Left cardiac atrium (tissue), 4 donors: ENCODE measurements at places on chromosomes 5 and 9.

DNA sequence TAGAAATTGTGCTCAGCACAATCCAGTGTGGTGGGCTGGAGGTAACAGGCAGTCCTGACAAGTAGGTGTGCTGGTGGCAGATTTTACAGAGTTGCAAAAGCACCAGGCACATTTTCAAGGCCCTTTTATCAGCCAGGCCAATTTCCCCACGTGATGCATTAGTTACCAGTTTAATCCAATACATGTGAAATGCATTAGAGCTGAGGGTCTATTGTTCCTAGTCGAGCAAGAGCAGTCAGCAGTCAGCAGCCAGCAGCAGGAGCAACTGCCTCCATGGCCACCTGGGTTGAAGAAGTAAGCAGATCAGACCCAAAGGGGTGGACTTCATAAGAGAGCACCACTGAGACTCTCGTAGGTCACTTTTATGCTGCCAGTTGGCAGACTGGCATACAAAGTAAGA lies 76.7 kb downstream of the EPB41L4A start:
- DNase-seq, result no peak

DNA sequence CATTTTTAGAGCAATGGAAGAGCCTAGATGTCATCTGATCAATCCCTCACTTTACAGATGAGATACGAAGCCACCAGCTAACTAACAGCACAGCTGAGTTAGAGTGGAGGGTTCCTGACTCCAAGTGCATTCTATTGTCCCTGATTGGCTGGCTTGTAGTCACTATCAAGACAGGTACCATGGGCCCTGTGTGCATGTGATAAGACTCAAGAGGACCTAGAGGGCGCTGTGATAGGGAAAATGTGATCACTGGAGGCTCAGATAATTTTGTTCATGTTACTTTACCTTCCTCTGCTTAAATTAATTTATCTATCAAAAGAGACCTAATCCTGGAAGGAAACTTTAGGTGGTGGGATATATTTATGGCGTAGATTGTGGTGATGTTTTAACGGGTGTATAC lies 19.5 kb upstream of the SNAPC3 start:
- DNase-seq, result no peak

GRCh38 chr9:114001410-114001685 lies 76.8 kb downstream of the AMBP start:
- no peak for DNase-seq

- no peak for DNase-seq
Measured at GRCh38 chr5:7589800-7590199, 193.9 kb downstream of the ADCY2 start.

- no peak for DNase-seq
Measured at GRCh38 chr9:15717290-15717967, 164.6 kb downstream of the CCDC171 start.

DNA sequence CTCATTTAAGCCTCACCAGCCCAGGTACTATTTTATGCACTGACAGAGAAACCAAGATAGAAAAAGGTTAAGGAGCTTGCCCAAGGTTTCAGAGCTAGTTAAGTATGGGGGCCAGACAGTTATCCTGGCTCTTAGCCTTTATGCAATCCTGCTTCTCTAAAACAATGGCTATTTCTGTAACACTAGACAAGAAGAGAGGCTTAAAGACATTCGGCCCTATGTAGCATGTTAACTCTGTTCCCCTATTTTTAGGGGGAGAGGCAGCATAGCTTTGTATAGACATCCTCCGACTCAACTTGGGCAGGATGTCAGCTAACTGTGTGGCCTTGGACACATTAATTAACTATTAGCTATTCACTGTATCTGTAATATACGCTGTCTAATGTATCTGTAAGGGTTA lies 54.6 kb downstream of the LHFPL2 start:
- no peak for DNase-seq

GRCh38 chr9:22855980-22856379 lies 409.4 kb downstream of the DMRTA1 start:
- no peak for DNase-seq

DNA sequence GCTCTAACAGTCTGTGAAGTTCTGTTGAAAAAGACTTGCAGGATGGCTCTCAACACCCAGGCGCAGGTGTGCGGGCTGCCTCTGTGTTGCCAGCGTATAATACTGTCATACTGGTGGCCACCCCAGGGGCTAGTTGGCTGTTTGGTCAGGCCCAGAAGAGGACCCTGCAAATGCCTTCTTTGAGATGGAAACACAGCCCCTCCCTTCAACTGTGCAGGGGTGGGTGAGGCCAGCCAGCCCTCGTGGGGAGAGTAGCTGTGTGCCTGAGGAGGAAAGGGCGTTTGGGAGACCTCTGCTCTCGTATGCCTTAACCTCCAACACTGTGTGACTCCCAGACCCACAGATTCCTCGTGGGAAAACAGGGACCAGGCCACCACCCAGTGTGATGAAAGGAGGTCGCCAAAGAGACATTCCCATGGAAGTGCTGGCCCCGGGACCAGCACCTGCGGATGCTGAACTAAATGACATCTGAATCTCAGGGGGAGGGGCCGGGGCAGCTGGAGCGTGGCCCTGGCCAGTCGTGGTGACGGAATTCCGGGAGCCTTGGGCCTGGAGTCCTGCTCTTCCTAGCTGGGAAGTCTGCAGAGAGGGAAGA lies 11.3 kb upstream of the SCGB3A1 start:
- DNase-seq, result no peak

DNA sequence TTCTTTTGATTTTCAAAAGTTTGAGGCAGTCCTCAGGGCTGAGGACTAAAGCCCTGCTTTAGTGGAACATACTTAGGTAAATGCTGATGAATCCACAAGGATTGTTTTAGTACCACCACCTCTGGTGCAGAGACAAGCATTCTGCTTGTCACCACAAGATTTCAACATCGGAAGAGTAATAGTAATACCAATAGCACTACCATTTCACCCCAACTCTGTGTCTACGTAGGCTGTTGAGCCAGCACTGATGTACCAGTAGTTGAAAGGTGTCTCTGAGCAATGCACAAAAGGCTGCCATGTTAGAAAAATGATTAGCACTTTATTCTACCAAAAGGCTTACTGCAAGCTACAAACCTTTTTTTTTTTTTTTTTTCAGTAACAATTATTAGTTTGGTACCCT lies 213.2 kb upstream of the SLC24A2 start:
- DNase-seq, result no peak

DNA sequence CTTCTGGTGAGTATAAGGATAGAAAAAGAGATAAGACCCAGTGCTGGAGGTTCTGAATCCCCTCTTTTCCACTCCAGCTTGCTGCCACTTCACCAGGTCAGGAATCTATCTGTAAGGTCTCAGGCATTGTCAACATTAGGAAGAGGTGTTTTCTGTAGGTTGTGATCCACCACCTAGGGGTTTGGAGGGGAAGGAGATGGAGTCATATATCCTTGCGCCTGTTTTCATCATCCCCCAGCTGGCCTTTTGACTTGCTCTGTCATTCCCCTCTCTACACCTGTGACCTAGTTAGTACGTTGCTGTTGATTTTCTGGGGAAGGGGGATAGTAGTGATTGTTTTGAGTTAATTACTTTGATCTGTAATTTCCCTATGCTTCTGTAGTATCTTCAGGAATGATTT lies 20.5 kb downstream of the SPINK5 start:
- DNase-seq, result no peak

GRCh38 chr9:89684912-89685636 lies 80.3 kb downstream of the GADD45G start:
- peak; percentile 63 for DNase-seq
